ENCODE measurements at places on chromosomes 11 and 22.

DNA sequence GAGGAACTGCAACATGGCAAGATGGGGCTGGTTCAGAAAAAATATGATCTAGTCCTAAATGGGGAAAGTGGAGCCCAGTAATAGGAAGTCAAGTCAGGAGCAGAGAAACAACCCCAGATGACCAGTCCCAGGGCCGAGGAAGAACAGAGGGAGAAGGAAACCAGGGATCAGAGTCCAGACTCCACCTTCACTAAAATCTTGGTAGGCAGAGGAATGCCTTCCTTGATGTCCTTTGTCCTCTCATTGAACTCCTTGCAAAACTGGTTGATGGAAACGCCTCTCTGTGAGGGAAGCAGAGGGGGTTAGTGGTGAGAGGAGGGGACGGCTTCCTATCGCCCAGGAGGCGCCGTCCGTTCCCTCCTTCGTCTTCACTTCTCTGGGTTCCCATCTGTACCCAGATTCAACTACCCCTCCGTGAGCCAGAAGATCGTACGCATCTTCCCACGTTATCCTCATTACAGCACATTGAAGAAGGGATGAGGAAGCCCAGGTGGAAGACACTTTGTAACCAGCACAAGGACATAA lies 607 bp downstream of the MRPL11 start:
- no peak for DNase-seq

GRCh38 chr11:95917193-95918036 lies 6.5 kb downstream of the MTMR2 start:
- no peak for DNase-seq

- no peak for DNase-seq
Observed at GRCh38 chr11:112455791-112456190, 195.1 kb upstream of the PLET1 start.

DNA sequence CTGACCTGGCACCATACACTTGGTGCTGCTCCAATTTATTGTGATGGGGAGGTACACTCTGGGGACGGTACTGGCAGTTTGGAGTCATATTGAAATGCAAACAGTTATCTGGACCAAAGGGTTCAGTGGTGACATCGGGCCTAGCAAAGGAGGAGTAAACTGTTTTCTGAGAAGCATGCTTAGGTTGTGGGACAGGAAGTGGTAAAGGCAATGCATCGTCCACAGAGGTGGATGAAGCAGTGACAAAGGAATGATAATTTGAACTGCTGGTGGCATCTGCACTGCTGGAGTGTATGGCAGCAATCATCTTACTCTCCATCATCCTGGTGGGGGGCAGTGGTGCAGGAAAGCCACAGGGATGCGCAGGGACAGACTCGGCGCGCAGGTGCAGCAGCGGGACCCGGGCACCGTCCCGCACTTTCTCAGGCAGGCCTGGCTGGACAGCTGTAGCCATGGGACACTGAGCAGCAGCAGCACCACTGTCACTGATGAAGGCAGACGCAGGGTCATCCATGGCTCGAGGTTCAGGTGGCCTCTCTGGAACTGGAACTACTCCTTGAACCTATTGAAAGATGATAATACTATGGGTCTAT lies 28.0 kb upstream of the TP53AIP1 start:
- no peak for DNase-seq

DNA sequence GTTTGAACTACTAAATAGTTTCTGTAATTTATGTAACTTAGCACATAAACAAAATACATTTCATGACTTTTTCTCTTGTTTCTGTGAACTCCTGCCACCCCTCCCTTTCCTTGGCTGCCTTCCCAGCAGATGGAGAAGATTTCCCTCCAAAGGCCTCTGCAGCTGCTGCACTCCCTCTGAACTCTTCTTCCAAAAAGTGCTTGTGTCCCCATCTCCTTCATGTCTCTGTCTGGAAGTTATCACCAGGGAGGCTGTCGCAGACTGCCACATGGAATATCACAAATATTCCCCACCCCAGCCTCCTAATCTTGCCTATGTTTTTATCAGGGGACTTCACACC lies 1068.3 kb downstream of the OPCML start:
- no peak for DNase-seq

- no peak for DNase-seq
Observed at GRCh38 chr22:48863965-48864528, 963.6 kb downstream of the BRD1 start.

DNA sequence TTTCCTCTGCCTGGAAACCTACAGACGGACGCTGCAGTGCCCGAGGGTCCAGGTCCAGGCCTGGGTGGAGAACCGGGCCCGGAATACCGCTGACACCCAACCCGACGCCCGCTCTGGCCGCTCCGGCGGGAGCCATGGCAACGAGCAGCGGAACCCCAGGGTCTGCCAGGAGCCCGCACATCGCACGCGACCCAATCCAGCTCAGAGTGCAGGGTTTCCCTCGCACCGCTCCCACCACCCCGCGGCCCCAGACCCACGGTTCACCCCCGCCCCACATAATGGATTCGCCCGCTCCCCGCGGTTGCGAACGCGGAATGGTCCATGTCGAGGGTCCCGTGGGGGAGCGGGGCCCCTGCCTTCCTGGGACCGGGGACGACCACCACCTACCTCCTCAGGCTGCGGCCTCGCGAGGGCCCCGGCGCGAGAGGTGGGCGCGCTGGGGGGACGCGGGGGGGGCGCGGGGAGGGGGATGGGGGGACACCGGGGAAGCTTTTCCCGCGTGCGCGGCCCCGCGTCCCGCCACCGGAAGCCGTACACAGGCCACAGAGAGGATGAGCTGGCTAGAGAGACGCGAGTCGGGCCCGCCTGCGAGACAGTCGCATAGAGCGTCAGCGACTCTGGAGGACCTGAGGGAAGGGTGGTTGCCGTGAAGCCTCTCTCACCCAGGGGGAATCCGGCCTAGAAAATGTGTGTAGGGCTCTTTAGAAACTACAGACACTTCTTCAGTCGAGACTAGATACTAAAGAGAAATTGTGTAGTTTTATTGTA lies at the start of gene SSRP1:
TSS of gene SSRP1 (minus strand) at position 550 of the 768 bp plus-strand sequence. CDS start 771 bp downstream, outside the sequence.
- peak; percentile 58 for DNase-seq

- DNase-seq: no peak
Observed at GRCh38 chr11:16805938-16806337, 67.5 kb downstream of the C11orf58 start.

- DNase-seq: no peak
Observed at GRCh38 chr11:67167719-67168118, 48.7 kb downstream of the KDM2A start.

DNA sequence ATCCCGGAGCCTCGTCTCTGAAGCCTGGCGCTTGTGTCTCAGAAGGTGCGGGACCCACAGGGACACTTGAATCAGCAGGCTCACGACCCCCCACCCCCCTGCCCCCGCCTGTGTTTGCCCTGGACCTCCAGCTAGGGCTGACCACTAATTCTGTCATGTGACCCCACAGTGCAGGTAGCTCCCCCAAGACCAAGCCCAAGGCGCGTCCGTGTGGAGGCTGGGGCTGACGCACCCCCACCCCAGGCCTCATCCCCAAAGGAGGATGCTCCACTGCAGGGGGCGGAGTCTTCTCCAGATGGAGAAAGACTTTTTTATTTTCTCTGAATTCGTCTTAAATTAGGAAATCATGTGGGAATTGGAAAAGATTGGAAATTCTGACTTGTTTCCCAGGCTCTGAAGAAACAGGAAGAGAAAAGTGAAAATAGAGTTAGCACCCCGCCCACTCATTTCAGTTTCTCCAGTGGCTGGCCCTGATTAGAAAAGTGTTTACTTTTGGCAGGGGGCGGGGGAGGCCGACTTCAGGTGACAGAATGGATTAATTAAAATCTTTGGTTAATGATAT lies 1.0 kb upstream of the RELA start:
- DNase-seq: no peak

GRCh38 chr11:69563946-69564775 lies 76.8 kb upstream of the CCND1 start:
- DNase-seq: no peak

DNA sequence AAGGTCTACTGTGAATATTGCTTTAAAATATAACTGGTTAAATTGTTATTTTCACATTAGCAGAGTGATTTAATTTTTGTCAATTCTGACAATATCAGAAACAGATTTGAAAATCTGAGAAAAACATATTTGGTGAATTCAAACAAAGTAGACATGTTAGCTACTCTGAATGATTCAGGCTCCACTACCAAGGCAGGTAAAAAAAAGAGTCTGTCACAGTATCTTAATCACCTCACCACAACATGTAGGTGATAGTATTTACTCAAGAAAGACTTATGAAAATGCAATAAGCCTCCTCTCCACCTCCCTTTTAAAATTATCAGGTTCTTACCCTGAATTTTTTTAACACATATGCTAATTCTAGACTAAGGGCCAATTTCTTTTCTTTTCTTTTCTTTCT lies 42.6 kb downstream of the DDI1 start:
- no peak for DNase-seq

DNA sequence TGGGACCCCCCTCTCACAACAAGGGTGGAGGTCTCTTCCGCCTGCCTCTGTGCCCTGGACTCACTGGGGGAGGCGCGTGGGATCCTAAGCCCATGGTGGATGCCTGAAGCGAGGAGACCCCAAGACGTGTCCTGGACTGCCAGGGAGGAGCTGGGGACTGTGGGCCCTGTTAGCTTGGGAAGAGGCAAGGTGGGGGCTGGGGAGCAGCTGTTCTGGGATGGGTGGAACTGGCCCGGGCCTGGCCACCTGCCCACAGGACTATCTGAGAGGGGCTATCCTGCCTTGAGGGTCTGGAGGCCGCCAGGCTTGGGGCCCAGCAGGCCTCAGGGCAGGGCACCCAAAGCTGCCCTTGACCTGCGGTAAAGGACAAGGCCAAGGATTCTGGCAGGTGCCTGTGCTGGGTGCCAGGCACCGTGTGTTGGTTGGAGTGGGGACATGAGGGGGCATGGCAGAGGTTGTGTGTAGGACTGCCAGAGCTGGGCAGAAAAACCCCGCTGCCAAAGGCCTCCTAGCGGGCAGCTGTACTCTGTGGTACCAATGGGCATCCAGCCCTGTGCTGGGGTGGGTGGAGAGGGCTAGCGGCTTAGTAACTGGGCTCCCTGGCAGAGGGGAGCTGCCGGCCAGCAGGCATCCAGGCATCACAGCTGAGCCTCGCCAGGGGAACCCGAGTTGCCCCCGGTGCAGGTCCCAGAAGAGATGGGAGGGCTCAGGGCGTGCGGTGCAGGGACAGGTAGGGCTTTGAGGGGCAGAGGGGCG lies 670 bp downstream of the LSP1 start:
- DNase-seq: no peak

DNA sequence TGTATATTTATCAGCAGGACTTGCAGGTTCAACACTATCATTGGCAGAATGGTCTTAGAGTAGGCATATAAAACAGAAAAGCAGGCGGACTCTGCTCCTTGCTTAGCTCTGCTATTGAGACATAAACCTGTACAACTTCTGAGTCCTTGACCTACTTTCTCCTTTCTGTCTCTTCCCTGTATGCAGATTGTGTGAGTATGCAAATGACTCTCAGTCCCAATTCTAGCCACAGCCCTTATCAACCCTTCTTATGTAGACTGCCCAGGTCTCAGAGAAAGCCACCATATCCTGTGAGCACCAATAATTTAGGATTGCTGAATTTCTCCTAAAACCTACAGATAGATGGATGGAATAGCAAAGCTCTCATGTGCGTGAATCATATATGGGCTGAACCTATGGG lies 367.6 kb upstream of the DDI1 start:
- DNase-seq: no peak

GRCh38 chr11:66126808-66127555 lies 56.9 kb downstream of the PACS1 start:
- DNase-seq: no peak

GRCh38 chr11:33256813-33257159 lies 395 bp upstream of the HIPK3 start:
- DNase-seq: no peak

GRCh38 chr11:117900121-117900648 lies 23.7 kb upstream of the FXYD6 start:
- DNase-seq: no peak

DNA sequence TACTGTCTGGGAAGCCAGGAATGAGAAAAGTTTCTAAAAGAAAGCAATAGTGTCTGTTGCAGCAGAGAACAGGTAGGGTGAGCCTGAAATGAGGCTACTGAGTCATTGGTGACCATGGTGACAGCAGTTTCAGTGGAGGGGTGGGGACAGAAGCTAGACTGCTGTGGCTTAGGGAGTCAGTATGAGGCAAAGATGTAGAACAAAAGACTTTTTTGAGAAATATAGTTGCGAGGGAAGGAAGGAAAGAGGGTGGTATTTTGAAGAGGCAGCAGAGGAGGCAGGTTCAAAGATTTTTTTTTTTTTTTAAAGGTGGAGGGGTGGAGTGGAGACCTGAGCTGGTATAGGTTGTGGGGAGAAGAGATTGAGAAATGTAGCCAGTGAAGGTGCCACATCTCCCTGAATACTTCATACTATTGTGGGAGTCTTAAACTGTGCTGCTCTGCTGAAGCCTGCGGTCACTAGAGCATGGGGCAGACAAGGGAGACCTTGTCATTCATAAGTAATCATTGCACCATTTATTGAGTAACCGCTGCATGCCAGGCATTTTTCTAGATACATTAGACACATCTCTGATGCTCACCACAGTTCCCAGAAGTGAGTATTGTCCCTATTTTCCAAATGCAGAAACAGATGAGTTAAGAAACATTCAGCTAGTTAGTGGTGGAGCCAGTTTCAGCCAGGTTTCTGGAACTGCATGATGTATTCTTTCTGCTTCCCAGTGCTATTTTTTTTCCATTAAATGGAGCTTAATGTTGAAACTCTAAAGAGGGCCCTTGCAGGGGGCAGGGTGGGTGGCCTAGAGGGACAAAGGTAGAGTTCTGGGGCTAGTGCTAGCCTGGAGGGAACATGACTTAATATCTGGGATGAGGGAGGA lies 49.9 kb downstream of the STIM1 start:
- no peak for DNase-seq

DNA sequence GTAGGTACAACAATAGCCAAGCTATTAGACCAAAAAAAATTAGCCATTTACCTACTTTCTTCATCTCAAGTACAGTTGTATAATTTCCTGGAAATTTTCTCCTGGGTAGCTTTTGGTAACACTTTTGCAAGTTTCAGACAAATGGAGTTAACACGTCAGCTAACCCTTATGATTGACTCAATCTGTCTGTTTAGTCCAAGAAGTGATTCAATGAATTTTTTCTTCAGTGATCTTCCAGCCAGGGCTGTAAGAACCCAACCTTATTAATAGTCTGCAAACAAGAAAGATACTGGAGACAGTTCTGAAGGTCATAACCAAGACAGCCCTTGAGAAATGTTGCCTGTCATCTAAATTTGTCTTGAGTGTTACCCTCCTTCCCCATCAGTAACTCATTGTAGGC lies 30.1 kb upstream of the FIBIN start:
- DNase-seq: no peak

DNA sequence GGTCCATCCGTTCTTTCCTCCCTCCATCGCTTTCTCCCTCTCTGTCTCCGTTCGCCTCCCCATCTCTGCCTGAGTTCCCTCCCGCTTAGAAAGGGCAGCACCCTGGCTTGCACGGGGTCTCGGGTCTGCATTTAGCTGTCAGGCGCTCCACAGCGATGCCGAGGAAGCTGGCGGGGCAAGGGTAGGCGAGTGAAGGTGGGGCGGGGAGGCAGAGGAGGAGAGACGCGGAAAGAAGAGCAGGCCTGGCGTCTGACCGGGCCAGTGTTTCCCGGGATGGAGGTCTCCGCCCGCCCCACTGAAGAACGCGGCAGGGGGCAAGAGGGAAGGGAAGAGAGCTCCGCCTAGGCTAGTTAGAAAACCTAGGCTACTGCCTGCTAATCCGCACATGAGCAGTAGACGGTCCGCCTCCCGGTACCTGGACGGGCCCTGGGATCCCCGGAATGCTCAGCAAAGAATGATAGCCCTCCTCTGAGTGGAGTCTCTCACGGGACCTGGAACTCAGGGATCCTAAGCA lies 3922.5 kb upstream of the OR11H1 start:
- DNase-seq: no peak

Measured in activated naive CD4-positive, alpha-beta T cell (primary cell).